Bronchus fibroblast of lung (primary cell): ENCODE measurements at places on chromosomes 7 and 10. TPM values are rescaled to one million over a fixed set of nuclear protein-coding genes. Genes with fewer than 3 reads are reported as not detected.

The PILRA gene
- under 0.01 TPM in 1 of 2 replicates, not detected in the other for total RNA-seq

The ADAM12 gene
- 2.7 and 2.9 TPM in 2 replicates for total RNA-seq

The PRPS1L1 gene
- not detected in 2 replicates for total RNA-seq

The JMJD1C gene
- total RNA-seq = 24.1 and 34.3 TPM in 2 replicates

The DYDC1 gene
- not detected in 2 replicates for total RNA-seq

The SFMBT2 gene
- 1.6 and 1.7 TPM in 2 replicates for total RNA-seq

The UCN3 gene
- total RNA-seq = not detected in 2 replicates

The PAX4 gene
- total RNA-seq = not detected in 2 replicates

The ANXA11 gene
- 203 and 206 TPM in 2 replicates for total RNA-seq

The BPGM gene
- total RNA-seq = 14.1 and 17.0 TPM in 2 replicates

The TAS2R4 gene
- total RNA-seq = under 0.01 TPM in 1 of 2 replicates, not detected in the other

The GPER1 gene
- total RNA-seq = 4.2 and 5.2 TPM in 2 replicates

The FXYD4 gene
- total RNA-seq = not detected in 2 replicates

The CTAGE6 gene
- total RNA-seq = not detected in 2 replicates

The GPR85 gene
- 4.6 and 5.2 TPM in 2 replicates for total RNA-seq

The ITPRID1 gene
- not detected in 2 replicates for total RNA-seq

The RHBDD2 gene
- 33.3 and 34.5 TPM in 2 replicates for total RNA-seq

The ZNF316 gene
- total RNA-seq = 6.4 and 7.6 TPM in 2 replicates

The MMRN2 gene
- total RNA-seq = 0.89 and 1.8 TPM in 2 replicates

The GPRIN2 gene
- not detected in 2 replicates for total RNA-seq

The MYOZ1 gene
- 0.15 TPM in 1 of 2 replicates, not detected in the other for total RNA-seq

The PNLIPRP2 gene
- total RNA-seq = not detected in 2 replicates

The LRCH4 gene
- total RNA-seq = 34.2 and 58.7 TPM in 2 replicates

The GSTK1 gene
- total RNA-seq = 146 and 153 TPM in 2 replicates

The SLC39A12 gene
- not detected in 2 replicates for total RNA-seq

The CH25H gene
- total RNA-seq = 0.30 and 0.34 TPM in 2 replicates

The TSPAN13 gene
- total RNA-seq = 7.2 and 7.3 TPM in 2 replicates

The MPP7 gene
- 0.45 and 0.84 TPM in 2 replicates for total RNA-seq

The EMX2 gene
- not detected in 2 replicates for total RNA-seq

The PVRIG gene
- total RNA-seq = not detected in 2 replicates

The WEE2 gene
- not detected in 2 replicates for total RNA-seq

The PIP gene
- not detected in 2 replicates for total RNA-seq

The HDAC9 gene
- total RNA-seq = 1.3 and 2.5 TPM in 2 replicates

The CNPY1 gene
- not detected in 2 replicates for total RNA-seq

The GHRHR gene
- total RNA-seq = not detected in 2 replicates

The CFAP69 gene
- 0.30 and 0.67 TPM in 2 replicates for total RNA-seq
